GM12878 (cell line): ENCODE measurements at places on chromosomes 1 and 21. TPM values are rescaled to one million over a fixed set of nuclear protein-coding genes. Genes with fewer than 3 reads are reported as not detected.

DNA sequence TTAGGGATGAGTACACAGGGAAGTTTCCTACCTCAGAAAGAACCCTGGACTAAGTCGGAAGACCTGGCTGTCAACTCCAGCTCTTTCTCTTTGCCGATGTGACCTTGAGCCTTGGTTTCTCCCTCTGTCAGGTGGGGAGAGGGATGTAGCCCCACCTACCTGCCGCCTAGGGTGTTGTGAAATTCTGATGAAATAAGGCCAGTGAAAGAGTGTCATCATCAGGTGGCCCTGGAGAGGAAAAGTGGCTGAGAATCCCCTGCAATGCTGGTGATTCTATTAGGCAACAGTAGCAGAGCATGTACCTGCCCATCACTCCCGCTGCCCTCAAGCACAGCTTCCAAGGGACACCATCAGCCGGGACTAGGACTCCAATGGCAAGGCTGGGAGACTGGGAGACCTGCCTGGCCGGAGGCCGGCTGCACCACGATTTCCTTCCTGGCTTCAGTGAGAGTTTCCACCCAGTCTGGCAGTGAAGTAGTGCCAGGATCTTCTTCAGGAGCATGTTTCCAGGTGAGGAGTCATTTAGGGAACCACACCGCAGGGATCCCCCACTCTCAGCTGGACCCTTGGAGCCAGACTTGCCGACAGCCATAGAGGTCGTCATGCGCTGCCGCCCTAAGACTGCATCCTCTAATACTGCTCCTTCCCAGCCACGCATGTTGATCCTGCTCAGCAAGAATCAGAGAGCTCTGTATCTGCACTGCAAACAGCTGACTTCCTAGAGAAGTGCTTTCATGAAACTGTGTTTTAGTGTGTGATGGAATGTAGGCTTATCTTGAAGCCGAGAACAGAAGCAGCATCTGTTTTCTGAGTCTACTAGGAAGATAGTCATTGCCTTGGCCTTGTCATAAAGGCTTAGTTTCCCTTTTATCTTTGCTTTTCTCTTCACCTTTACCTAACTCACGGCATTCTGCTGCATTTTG, 88.0 kb upstream of the F3 start:
- DNase-seq = no peak
- H3K27ac ChIP-seq = no peak overlapping the region
- no peak overlapping the region for H3K4me3 ChIP-seq
- H3K4me1 ChIP-seq = no peaks in the 10 kb centered on the region
- no peaks in the 10 kb centered on the region for H3K36me3 ChIP-seq

DNA sequence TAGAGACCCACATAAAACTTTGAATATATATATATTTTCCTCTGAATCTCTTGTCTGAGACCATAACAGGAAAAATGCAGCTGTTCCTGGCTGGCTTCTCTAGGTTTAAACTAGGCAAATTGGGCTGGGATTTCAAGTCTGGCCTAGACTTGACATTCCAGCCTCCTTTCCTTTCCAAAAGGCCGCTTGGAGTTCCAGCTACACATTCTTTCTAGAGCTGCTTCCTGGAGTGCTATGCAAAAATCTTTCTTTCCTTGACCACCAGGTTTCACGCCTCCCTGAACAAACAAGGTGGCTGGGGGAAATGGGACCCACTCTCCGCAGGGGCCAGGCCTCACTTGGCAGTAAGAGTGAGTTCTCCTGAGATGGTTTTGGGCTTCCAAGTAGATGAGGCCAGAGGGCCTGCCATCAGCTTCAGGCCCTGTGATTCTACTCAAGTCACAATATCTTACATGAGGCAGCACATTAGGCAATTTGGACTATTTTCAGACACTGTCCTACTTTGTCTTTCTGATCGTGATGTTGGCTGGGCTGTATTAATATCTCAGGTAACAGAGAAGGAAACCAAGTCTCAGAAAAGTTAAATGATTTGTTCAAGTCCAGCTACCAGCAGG, 102.4 kb downstream of the FAM78B start:
- no peaks in the 10 kb centered on the region for H3K4me1 ChIP-seq
- no peak for DNase-seq
- no peaks in the 10 kb centered on the region for H3K27me3 ChIP-seq
- H3K36me3 ChIP-seq = no peaks in the 10 kb centered on the region

DNA sequence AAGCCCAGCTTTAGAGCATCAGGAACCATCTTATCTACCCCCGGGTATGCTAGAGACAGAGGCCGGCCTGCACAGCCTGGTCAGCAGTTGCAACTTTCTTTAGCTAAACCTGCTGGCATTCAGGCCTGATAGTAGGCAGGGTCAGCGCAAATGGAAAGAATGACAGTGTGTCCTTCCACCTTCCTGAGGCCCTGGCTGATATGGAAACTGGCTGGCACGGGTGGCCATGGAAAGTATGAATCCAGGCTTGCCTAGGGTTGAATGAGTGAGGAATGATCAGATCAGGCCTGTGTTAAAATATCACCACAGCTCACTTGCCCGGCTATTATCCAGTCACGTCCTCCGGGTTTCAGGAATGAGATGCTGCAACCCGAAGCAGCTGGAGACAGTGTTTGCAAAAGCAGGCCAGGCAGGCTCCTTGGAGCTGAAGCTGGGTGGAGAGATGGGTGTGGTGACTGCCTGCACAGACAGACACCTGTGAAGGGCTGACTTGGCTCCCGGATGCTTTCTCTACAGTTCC, 34.7 kb downstream of the RCAN1 start:
- peaks cover 14% of the 10 kb centered on the region; the same call in 1 of the 2 replicates for H3K4me1 ChIP-seq
- no peak for DNase-seq
- no peaks in the 10 kb centered on the region for H3K36me3 ChIP-seq
- H3K27ac ChIP-seq = no peak overlapping the region
- H3K27me3 ChIP-seq = no peaks in the 10 kb centered on the region

DNA sequence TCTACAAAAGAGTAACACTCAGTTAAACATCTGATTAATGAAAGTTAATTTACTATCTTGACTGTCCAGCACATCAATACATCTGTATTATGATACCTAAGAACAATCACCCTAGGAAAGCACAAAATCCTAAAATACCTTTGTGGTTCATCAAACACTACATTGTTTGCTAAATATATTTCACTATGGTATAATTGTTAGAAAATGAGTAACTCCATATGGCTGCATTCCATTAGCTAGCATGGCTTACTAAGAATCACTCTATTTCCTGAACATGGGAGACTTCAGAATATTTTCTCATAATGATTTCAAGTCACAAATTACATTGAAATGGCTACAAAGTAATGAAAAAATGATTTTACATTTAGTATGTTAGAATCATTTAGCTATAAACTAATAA, 12.5 kb downstream of the TRMT1L start:
- no peaks in the 10 kb centered on the region for H3K36me3 ChIP-seq
- no peak for DNase-seq
- no peak overlapping the region for H3K27ac ChIP-seq
- H3K27me3 ChIP-seq = no peaks in the 10 kb centered on the region

- DNase-seq = no peak
- no peak overlapping the region for H3K4me3 ChIP-seq
- H3K36me3 ChIP-seq = peaks cover 15% of the 10 kb centered on the region; the same call in 1 of the 2 replicates
These were observed 8.1 kb downstream of the WRAP73 start for GRCh38 chr1:3641816-3642215.

GRCh38 chr1:237232501-237232900, 190.5 kb downstream of the RYR2 start:
- H3K27me3 ChIP-seq = no peaks in the 10 kb centered on the region
- no peak overlapping the region for H3K4me3 ChIP-seq
- H3K4me1 ChIP-seq = no peaks in the 10 kb centered on the region
- no peak overlapping the region for H3K27ac ChIP-seq

- H3K4me3 ChIP-seq = no peak overlapping the region
- no peaks in the 10 kb centered on the region for H3K27me3 ChIP-seq
- no peaks in the 10 kb centered on the region for H3K36me3 ChIP-seq
- no peak overlapping the region for H3K27ac ChIP-seq
- H3K4me1 ChIP-seq = no peaks in the 10 kb centered on the region; the same call in 1 of the 2 replicates
These were observed 46.2 kb upstream of the KCNE1 start for GRCh38 chr21:34558166-34558565.

DNA sequence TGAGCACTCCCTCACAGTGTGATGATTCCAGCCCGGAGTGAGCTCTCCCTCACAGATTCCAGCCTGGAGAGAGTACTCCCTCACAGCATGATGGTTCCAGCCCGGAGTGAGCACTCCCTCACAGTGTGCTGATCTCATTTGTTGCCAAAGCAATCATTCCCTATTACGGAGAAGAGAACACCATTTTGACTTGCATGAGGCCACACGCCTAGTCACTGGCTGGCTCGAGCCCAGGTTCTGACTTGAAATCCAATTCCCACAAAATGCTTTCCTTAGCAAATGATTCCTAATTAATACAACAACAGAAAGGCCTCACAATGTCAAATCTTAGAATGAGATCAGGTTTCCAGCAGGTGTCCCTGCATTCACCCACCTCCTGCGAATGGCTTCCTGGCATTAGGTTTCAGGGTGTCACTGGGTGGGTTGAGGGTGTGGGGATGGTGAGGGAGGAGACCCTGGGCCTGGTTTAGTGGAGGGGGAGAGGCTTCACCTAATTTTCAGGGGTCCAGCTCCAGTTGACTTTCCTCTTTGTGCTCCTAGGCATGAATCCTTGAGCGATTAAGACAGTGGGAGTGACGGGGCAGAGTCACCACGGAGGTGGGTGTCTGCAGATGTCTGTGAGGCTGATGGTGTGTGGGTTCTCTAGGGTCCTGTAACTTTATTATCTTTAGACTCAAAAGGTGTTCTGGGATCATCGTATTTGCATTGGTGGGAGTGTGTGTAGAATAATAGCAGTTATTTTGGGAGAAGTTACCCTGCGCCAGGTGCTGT, 158.5 kb downstream of the KCNJ6 start:
- no peak for DNase-seq
- no peaks in the 10 kb centered on the region for H3K36me3 ChIP-seq
- H3K4me1 ChIP-seq = no peaks in the 10 kb centered on the region
- H3K27me3 ChIP-seq = no peaks in the 10 kb centered on the region

GRCh38 chr1:227903061-227903521, 44.6 kb downstream of the WNT9A start:
- no peak for DNase-seq
- H3K4me3 ChIP-seq = no peak overlapping the region
- no peak overlapping the region for H3K27ac ChIP-seq
- no peaks in the 10 kb centered on the region for H3K4me1 ChIP-seq
- no peaks in the 10 kb centered on the region for H3K36me3 ChIP-seq
- H3K27me3 ChIP-seq = no peaks in the 10 kb centered on the region; the same call in 1 of the 2 replicates

GRCh38 chr1:119093721-119094120, 46.7 kb downstream of the WARS2 start:
- no peaks in the 10 kb centered on the region for H3K4me1 ChIP-seq
- DNase-seq = no peak
- no peak overlapping the region for H3K27ac ChIP-seq
- H3K36me3 ChIP-seq = no peaks in the 10 kb centered on the region
- no peaks in the 10 kb centered on the region for H3K27me3 ChIP-seq

GRCh38 chr1:42953182-42954180, 5.2 kb downstream of the SLC2A1 start:
- no peaks in the 10 kb centered on the region for H3K27me3 ChIP-seq
- peak overlapping the region; percentile 88 for H3K4me3 ChIP-seq

DNA sequence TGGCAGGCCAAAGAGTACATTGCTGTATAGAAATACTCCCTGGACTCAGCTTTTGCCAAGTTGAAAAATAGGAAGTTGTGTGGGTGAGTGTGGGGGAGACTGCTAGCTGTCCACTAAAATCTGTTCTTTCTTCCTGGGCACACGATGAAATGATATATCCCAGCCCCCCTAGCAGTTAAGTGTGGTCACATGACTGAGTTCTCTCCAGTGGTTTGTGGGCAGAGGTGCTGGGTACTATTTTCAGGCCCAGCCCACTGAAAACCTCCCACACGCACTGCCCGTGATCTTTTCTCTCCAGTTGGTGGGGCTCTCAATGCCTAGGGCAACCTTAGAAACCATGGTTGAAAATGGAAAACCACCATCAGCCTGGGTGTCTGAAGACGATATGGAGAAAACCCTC, 119.7 kb upstream of the LMO4 start:
- no peaks in the 10 kb centered on the region for H3K27me3 ChIP-seq
- no peaks in the 10 kb centered on the region for H3K36me3 ChIP-seq
- no peak overlapping the region for H3K27ac ChIP-seq
- DNase-seq = no peak
- peaks cover 5% of the 10 kb centered on the region; the same call in 1 of the 2 replicates for H3K4me1 ChIP-seq
- H3K4me3 ChIP-seq = no peak overlapping the region

Gene KAZN
- 4.0 and 4.7 TPM in 2 replicates for total RNA-seq

DNA sequence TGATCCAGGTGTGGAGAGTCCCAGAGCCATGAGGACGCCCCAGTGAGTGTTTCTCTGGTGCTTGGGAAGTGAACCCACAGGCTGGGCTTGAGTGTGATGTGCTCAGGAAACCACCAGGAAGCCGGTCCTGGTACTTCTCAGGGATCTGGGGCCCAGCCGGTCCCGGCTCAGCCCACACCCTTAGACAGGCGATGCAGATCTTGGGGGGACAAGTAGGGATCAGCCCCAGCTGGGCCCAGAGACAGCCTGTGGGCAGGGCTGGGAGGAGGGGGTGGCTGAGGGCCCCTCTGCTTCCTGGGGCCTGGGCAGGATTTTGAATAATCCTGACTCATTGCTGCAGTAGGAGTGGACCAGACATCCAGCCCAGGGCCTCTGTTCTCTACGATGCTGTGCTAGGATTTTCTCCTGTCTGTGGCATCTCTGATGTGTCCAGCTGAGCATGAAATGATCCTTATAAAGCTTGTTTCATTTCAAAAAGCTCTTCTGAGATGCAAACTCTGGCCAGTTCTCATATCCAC, 698.0 kb downstream of the PTPRU start:
- H3K4me1 ChIP-seq = no peaks in the 10 kb centered on the region
- no peaks in the 10 kb centered on the region for H3K36me3 ChIP-seq
- DNase-seq = no peak
- H3K27me3 ChIP-seq = peaks cover 2% of the 10 kb centered on the region; the same call in 1 of the 2 replicates

Gene IFNLR1
- total RNA-seq = 3.9 and 5.1 TPM in 2 replicates

DNA sequence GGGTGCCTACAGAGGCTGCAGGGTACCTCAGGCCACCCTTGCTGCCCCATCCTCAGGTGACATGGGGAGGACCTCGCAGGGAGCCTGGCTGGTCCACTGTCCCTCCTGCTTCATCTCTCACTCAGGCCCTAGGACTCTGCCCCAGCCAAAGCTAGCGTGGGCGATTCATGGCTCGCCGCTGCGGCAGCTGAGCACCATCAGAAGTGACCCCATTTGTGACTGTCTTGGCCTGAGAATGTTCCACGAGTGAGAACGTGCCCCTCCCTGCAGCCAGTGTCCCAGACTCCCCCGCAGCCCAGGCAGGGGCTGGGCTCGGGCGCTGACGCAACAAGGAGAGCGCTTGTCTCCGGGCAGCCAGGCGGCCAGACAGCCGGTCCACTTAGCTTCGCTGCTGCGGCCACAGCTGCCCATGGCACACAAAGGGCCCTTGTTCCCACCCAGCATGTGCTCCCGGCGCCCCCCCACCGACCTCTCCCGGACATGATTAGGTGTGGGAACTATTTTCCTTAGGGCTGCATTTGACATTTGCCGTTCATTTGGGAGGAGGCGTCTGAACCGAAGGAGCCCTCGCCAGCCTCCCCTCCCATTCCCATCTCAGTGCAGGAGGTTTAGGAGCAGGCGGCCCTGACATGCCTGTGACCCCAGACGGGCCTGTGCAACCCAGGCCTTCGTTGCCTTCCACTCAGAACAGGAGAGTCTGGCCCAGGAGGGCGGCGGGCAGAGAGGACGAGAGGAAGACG, 19.3 kb upstream of the POFUT2 start:
- peaks cover 1% of the 10 kb centered on the region; the same call in 1 of the 2 replicates for H3K27me3 ChIP-seq
- no peak overlapping the region for H3K4me3 ChIP-seq
- H3K27ac ChIP-seq = no peak overlapping the region
- DNase-seq = no peak
- H3K36me3 ChIP-seq = no peaks in the 10 kb centered on the region
